ENCODE measurements at places on chromosomes 7 and 10. TPM values are rescaled to one million over a fixed set of nuclear protein-coding genes. Genes with fewer than 3 reads are reported as not detected.

- no peak for DNase-seq
These were observed 372.7 kb downstream of the CALN1 start for GRCh38 chr7:72039460-72039859.

Gene MUC12
- not detected for total RNA-seq

DNA sequence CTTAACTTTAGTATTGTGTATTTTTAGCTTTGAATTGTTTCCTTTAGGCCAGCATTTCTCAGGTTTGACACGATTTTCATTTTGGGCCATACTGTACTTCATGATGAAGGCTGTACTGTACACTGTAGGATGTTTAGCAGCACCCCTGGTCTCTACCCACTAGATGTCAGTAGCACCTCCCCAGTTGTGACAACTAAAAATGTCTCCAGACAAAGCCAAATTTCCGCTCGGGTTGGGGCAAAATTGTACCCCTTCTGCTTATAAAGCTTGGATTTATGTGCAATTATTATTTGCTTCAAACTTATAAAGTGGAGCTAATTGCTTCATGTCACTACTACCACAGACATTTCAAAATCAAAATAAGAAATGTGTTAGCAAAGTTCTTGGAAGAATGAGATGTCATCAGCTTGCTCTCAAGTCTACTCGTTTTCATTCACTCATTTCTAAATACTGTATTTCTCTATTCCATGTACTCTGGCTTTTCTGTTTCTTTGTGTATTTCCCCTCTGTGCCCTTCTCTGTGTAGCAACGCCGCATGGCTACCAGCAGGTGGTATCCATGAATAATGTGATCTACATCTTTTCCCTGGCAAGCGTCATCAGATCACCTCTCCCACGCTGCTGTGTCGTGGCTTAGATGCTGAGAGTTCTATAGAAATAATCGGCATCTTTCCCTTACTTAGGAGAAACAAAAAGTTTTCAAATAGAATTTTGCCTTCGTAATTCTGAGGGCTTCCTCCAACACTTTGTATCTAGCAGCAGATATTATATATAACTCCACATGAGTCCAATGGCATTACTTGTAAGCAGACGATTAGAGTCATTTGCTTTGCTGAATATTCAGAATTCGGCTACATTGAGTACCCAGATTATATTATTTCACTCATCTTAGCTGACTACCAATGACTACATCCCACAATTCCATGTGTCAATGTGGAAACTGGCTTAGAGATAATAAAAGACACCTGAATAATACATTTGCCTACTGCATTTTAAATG lies 47.8 kb upstream of the CALCR start:
- peak; percentile 8 for DNase-seq

DNA sequence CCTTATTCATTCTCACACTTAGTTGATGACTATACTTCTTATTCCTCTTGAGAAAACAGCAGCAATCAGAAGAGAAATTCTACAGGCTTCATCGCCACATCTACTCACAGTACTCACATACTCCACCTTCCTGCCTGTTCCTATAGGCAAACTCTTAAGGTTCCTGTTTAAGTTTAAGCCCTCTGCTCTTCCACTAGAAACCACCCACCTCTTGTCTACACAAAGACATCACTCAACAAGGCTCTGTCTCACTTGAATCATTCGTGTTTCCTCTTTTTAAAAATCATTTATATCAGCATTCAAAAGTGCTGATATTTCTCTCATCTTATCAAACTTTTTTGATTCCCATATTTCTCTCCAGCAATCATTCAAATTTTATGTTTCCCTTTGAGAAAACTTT lies 85.5 kb upstream of the ADO start:
- no peak for DNase-seq

GRCh38 chr10:127151541-127151940 lies 44.9 kb downstream of the INSYN2A start:
- peak; percentile 65 for DNase-seq

DNA sequence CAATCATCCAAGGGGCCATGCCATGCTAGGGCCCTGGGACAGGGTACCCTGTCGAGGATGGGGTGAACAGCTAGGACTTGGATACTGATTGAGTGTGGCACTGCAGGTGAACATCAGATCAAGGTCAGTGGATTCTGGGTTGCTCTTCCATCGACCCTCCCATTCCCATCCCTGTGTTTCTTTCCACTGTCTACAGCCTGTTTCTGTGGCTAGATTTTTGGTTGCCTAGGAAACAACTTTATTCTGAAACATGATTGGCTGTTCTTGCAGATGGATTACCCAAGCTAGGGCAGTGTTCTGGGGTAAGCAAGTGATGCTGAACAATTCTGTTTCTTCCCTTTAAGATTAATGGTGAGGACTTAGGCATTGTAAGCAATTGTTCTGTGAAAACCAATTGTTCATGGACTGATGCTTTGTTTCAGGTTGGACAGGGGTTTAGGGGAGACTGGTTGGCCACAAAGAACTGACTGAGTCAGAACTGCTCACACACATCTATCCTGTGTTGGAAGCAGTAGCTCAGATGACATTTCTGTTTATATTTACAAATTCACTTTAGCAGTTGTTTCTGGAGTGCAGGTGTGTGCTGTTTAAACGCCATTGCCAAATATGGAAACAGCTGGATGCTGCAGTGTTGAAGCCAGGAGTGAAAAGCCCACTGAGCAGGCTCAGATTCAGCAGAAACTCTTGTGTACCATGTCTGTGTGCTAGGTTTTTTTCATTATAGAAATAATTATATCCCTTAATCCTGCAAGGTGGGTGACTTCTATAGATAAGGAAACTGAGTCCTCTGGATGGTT lies 102.3 kb upstream of the BTBD16 start:
- DNase-seq: no peak

- peak; percentile 19 for DNase-seq
These were observed 59.0 kb upstream of the CHST15 start for GRCh38 chr10:124152139-124153022.

DNA sequence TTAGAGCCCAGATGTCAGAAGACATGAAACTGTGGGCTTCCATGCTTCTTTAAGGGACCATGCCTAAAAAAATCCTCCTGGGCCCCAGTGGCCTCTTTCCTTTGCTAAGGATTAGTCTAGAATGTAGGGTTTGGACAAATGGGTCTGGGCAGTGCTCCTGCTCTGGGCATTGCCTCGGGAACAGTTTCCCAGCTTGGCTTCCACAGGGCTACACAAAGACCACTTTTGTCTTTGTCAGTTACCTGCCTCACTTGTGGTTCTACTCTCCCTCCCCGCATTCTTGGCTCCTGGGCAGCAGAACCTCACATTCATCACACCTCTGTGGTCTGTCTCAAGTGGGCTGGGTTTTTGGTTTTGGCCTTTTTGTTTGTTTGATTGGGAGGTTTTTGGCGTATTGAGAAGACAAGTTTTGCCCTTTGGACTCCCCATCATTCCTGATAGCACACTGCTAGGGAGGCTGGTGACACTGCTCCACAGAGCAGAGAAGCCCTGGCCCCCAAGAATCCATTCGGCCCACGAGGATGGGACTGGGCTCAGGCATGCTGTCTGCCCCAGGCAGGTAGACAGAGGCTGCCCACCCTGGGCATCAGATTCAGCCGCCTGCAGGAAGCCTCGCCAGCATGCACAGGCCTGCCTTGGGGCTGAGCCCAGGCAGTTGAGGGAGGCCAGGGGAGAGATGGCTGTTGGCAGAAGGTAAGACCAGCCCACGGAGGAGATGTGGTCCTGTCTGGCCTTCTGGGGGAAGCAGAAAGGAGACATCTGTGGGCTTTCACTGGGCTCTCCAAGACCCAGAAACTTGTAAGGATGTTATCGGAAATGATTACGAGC lies 343.7 kb downstream of the WDR11 start:
- no peak for DNase-seq

GRCh38 chr7:155951554-155952158 lies 139.4 kb upstream of the SHH start:
- DNase-seq: peak; percentile 86

GRCh38 chr7:137354396-137354795 lies 10.9 kb upstream of the PTN start:
- peak; percentile 69 for DNase-seq

Gene NUDT13
- 1.1 TPM for total RNA-seq

Gene C7orf57
- total RNA-seq: not detected

- DNase-seq: no peak
These were observed 247.6 kb downstream of the AUTS2 start for GRCh38 chr7:69845721-69846495.

GRCh38 chr7:129143724-129144094 lies 798 bp upstream of the TSPAN33 start:
- DNase-seq: no peak

Gene SPDYE6
- total RNA-seq: not detected

Gene AQP1
- total RNA-seq: 0.18 TPM

Gene GPR15LG
- total RNA-seq: not detected

DNA sequence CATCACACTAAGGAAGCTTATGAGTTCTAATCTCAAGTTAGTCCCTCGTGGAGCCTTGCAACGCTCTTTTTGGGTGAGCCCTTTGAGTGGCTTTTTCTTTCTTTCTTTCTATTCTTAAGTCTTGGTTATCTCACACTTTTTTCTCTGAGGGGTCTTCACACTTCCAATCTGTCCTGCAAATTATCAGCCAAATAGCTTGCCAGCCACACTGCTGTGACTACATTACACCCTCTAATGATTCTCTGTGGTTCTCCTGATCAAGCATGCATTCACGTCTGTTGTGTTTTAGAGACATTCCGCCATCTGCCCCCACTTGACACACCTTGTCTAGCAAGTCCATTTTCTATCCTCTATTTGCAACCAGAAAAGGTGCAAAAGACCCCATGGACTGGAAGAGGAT lies 340.2 kb downstream of the THSD7A start:
- DNase-seq: no peak

GRCh38 chr7:25012254-25012653 lies 32.3 kb upstream of the OSBPL3 start:
- no peak for DNase-seq

- peak; percentile 60 for DNase-seq
These were observed 8.4 kb upstream of the IFIT1B start for GRCh38 chr10:89369156-89370105.

- no peak for DNase-seq
These were observed 2.2 kb upstream of the LMBR1 start for GRCh38 chr7:156895024-156895780.

Gene TMEM72
- total RNA-seq: not detected

Gene BTBD16
- total RNA-seq: not detected

Gene ITIH2
- total RNA-seq: not detected

DNA sequence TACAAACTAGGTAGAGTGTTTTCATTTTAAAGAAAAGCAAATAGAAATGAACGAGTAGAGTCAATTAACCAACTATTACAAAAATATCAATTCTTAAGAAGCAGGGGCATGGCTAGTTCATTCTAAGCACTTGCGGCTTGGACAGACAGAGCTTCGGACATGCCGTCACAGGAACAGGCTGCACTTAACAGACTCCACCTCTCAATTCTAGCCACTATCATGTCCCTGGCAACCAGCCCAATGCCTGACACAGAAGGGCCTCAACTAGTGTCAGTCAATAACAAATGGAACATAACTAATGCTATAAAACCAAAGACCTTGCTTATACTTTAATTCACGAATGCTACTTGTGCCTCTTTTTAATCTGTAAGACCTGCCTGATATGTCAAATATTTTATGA lies 74.4 kb downstream of the TPK1 start:
- no peak for DNase-seq

DNA sequence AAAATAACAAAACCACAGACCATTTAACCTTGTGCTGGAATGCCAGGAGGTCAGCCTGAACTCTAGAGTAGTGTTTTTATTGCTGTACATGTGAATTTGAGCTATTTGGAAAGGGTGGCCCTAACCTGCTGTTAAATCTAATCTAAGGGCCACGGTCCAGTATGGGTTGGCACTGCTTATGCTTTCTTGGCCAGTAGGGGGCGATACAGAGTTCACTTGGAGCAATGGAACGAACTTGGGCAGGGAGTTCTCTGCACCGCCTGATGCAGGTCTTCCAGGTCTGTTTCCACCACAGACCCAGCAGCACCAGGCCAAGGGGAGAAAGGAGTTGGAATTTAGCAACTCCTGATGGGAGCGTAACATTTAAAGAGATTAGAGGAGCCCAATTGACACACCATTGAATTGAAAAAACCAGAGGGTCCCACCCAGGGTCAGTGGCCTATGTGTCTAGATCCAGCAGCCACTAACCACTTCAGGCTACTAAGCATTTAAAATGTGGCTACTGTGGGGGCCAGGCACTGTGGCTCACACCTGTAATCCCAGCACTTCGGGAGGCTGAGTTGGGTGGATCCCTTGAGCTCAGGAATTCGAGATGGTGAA lies 75.7 kb upstream of the EFCAB10 start:
- DNase-seq: no peak

DNA sequence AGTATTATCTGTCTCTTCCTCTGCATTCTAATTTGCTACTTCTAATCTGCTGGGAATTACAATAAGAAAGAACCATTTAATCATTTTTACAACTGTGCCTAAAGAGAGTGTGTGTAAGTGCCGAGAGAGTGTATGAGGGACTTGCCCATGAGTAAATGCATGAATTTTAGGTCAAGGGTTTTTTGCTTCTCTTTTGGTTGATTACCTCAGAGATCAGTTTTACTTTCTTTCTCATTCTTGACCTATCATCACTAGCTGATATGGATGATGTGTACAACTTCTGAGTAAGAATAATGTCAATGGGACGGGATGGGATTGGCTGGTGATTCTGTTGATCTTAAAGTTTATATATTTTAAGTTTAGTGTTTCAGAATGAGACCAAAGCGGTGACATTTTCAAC lies 47.8 kb downstream of the IKZF1 start:
- no peak for DNase-seq

GRCh38 chr10:60260321-60260720 lies 129.4 kb downstream of the ANK3 start:
- no peak for DNase-seq

DNA sequence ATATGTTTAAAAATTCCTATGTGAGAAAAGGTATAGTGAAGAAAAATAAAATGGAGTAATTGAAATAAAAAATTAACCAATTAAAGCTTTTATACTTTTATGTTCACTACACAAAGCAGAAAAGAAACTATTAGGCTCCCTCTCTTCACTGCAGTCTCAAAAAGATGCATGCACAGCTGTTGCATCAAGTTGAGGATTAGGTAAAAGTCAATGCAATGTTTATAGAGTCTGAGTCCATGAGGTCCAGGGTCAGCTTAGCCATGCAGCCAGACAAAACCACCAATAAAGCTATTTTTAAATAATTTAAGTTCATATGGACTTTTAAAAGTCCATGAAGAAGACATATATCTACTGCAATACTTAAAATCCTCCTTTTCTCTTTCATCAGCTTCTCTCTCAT lies 31.1 kb upstream of the ING3 start:
- peak; percentile 8 for DNase-seq
